ENCODE measurements at places on chromosomes 13 and 19. TPM values are rescaled to one million over a fixed set of nuclear protein-coding genes. Genes with fewer than 3 reads are reported as not detected.
A peak's percentile ranks its signal among the peaks of the same experiment; 100 is the strongest.

The ERFL gene
- total RNA-seq, result not detected

The ATXN8OS gene
- not detected for total RNA-seq

The CNMD gene
- not detected for total RNA-seq

The C19orf33 gene
- 1.7 TPM for total RNA-seq

The SIGLEC5 gene
- total RNA-seq, result not detected

The ZNF99 gene
- total RNA-seq, result not detected

The MBD3L2 gene
- not detected for total RNA-seq

The PSG4 gene
- total RNA-seq, result not detected

The FUT3 gene
- not detected for total RNA-seq

The STK11 gene
- 84.1 TPM for total RNA-seq

The CD79A gene
- total RNA-seq, result not detected

DNA sequence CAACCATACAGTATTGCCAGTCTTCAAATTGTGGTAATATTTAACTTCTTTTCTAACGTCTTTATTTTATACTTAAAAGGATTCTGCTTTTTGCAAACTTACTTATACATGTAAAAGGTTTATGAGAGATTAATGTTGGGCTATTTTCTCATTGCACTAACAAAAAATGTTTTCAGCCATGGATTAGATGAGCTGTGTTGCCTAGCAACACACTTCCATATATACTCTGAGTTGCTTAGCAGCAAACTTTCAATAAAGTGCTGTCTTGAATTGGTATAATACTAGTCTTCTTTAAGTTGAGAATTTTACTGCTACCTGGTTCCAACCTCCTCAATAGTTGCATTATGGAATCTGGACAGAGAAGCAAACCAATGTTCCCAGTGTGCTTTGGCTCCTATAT lies 777.4 kb upstream of the PCDH9 start:
- DNase-seq, result no peak

DNA sequence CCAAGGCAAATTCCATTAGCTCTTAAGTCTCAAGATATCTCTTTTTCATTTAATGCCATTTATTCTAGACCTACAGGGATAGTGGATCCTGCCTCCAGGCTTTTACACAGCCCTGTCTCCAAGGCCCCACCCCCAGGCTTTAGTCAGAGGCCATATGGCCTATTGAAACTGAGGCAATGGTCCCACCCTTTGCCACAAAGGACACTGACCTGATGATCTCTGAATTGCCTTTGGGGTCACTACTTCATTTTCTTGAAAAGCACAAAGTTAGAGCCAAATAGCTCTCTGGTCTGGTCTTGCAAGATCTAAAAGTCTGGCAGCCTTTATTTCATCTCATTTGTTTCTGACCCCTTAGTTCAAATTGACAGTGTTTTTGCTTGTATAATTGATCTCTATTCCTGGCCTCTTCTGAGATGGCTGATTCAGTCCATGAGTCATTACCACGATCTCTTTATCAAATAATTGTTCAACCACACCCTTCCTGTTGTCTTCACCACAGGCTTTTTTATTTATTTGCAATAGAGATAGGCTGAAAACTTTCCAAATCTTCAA lies 209.8 kb downstream of the FGF14 start:
- DNase-seq, result peak; percentile 87

GRCh38 chr13:30382836-30383525 lies 39.3 kb upstream of the UBE2L5 start:
- no peak for DNase-seq

DNA sequence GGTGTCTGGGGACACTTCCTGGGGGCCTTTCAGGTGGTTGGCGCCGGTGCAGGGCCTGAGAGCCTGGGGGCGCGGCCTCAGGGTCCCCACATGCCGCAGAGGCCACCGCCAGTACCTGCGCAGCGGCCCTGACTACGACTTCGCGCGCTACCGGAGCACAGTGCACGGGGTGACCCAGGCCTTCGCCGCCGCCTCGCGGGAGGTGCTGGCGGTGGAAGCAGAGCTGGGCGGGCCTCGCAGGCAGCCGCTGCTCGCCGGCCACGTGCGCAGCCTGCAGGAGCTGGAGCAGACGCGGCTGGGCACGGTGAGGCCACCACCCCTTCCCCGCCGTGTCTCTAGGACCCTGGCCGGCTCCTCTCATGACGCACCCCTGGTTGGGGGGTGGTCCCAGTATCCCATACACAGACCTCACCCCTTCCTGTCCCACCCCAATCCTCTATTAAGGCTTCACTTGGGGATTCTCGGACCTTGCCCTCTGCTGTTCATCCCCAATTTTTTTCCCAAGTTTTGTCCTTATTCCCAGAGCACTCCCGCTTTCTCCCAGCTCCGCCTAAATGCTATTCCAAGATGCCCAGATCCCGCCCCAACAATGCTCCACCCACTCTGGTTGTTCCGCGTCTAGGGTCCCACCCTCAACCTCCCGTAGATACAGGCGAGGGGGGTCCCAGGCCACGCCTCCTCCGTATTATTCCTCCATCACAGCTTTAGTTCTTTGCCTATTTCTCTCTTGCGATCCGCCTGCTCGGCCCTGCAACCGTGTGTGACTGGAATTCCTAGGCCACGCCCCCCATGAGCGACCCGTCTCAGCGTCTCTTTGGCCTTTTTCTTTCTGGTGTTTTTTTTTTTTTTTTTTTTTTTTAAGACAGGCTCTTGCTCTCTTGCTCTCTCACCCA lies 1.0 kb downstream of the REX1BD start:
- peak; percentile 45 for DNase-seq

- no peak for DNase-seq
These were observed 267.3 kb downstream of the DLEU7 start for GRCh38 chr13:50576156-50576555.

GRCh38 chr19:1057176-1057855 lies 9.7 kb upstream of the ARHGAP45 start:
- DNase-seq, result peak; percentile 69

GRCh38 chr19:996051-996838 lies 4.0 kb upstream of the GRIN3B start:
- peak; percentile 50 for DNase-seq

GRCh38 chr13:42760951-42761350 lies 20.4 kb upstream of the FAM216B start:
- DNase-seq, result peak; percentile 82

- no peak for DNase-seq
These were observed 249.4 kb downstream of the KCTD12 start for GRCh38 chr13:76636829-76637228.

DNA sequence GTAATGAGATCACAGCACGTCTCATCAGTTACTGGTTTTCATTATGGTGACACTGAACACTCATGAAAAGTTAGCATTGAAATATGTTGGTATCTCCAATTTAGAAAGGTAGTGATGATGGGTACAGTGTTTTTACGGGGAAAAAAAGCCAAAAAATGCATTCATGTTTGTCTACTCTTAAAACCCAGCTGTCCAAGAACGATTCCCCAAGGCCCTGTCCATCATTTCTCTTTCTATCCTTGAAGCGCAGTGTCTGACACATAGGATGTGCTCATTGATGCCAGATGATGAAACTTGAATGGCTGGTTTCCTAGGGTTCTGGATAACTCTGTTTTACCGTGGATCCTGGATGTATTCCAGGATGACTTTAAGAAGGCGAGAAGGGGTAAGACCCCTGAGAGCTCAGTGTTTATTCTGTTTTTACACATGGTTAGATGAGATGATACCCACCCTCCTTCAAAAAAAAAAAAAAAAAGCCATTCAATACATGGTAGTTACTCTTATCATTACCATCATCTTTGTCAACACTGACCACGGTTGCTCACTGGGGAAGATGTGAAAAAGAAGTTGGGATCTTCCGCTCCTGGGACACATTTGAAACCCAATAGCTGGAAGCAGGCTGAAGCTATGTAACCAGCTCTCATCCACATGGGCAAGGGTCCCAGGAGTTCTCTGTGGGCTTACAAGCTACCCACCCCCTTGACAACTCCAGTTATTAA lies 22.5 kb downstream of the SERP2 start:
- DNase-seq, result no peak
